Stimulated activated CD8-positive, alpha-beta memory T cell treated with anti-CD3 and anti-CD28 coated beads, Interleukin-15, amount 100 ng/mL, for 4 hours (primary cell): ENCODE measurements at places on chromosomes 6 and 20.

DNA sequence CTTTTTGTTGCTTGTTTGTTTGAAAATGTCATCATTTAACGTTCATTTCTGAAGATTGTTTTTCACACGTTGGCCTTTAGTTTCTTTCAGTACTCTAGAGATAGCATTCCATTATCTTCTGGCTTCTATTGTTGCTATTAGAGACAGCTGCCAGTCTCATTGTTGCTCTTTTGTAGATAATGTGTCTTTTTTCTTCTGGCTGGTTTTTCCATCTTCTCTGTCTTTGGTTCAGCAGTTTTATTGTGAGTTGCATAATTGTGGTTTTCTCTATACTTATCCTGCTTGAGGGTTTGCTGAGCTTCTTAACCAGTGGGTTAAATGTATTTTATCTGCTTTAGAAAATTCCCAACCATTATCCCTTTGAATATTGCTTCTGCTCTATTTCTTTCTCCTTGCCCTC is 23.2 kb upstream of the AIG1 start:
- no peak for DNase-seq

DNA sequence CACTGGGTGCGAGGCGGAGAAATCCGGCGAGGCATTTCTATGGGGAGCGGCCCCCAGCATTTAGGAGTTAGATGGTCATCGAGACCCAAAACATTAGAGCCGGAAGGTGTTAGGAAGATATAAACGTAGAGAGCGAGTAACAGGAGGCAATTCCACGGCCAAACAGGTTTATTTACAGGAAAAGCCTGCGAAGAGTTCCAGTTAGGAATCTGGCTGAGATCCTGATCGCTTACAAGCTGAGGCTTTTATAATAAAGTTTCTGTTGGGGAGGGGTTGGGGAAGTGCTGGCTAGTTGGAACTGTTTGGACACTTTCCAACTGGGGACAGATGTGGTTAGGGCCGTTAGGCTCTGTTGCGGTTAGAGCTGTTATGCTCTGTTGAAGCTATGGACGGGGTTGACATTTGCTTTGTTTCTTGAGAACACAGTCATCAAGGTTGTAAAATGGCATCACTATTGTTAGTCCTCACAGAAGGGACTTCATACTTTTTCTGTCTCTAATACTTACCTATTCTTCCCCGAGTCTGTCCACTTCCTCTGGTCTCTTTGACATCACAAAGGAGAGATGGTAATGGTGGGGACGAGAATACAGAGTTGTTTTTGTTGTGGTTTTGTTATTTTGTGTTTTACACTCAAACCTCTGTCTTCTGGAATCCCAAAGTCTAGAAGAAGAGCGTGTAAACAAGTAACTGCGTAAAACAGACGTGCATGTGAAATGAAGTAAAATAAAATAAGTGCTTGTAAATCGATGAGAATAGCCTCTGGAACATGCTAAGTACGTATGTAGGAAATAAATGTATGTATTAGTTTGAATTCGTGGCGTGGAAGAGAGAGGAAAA is 554 bp upstream of the ZSCAN31 start:
- DNase-seq, result no peak

DNA sequence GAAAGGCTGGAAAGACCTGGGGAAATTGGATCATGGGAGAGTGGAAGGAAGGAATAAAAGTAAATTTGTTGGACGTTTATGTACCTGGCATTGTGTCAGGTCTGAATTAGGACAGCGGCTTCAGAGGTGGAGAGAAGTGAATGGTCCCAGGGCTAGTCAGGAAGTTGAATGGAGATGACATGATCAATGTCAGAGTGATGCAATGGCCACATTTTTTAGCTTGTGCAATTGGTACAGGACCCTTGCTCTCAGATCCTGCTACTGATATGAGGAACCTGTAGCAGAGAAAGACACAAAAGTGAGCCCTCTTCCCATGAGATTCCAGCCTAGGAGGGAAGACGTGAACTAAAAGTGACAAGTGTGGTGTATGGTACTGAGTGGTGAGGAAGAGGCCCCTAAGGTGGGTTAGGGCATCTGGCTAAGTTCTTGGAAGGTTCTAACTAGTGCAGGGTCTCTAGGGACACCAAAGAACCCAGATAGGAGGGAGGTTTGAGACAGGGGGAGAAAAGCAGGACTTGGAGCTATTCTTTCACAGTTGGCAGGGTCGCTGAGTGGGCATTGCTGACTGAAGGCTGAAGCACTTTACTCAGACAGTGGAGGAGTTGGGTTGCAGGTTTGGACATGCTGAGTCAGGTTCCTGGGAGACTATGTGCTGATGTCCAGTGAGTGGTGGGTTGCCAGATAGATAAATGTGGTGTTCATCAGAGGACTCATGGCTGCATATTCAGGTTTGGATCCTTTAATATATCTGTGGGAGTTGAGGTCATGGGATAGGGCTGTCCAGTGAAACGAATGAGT is 266.1 kb upstream of the RNF24 start:
- DNase-seq, result no peak

DNA sequence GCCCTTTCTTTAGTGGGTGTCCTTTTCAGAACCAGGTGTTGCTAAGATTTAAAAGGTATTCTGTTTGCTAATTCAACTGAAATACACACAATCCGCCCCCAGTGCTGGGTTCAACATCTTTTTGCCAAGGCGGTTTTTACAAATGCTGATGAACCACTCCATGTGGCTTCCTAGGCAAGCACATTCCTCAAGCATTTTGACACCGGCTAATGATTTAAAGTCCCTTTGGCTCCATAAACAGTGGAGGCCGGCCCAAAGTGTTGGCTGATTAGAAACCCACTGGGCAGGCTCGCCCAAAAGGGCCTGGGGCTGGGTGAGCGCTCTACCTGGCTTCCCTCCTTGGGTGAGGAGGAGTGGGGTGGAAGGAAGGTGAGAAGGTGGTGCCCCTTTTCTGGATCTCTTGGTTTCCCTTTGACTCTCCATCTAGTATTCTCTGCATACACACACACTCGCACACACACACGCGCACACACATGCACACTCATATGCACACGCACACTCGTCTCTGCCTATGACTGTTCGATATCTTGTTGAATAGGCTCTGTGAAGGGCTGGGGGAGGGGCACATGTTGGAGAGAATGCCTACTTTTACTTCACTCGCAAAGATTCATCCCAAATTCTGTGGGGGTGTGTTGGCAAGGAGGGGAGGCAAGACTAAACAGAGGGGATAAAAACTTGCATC is 66.7 kb upstream of the ARMC2 start:
- no peak for DNase-seq

DNA sequence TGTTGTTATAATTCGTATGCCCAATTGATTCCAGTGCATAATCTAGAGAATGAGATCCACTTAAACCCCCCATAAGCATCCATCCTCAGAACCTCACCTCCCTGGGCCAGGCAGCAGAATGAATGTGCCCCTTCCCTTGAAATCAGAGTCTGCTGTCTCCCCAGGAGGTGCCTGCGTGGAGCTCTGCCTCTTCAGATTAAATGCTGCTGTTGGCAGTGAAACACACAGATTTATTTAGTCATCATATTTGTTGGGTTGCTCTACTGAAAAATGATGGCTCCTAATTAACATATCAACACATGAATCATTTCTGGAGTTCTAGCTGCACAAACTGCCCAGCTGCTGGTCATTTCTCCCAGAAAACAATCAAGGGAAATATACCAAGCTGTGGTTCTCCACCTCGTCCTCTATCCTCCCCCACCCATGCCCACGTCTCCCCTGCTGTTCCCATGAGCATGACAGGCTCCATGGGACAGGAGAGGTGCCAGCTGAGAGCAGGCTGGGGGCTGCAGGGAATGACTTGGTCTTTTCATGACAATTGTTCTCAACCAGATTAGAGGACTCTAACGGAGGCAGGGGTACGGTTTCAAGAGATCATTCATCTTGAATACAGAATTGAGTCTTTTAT is 633.1 kb downstream of the CDH26 start:
- no peak for DNase-seq

GRCh38 chr6:85469276-85470022 is 19.6 kb downstream of the NT5E start:
- no peak for DNase-seq

DNA sequence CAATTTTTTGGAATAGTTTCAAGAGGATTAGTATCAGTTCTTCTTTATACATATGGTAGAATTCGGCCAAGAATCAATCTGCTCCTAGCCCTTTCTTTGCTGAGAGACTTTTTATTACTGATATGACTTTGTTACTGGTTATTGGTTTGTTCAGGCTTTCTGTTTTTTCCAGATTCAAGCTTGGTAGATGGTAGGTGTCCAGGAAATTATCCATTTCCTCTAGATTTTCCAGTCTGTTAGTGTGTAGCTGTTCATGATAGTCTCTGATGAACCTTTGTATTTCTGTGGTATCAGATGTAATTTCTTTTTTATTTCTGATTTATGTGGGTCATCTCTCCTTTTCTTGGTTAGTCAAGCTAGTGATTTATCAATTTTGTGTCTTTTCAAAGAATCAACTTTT is 167.6 kb downstream of the GMDS start:
- no peak for DNase-seq

DNA sequence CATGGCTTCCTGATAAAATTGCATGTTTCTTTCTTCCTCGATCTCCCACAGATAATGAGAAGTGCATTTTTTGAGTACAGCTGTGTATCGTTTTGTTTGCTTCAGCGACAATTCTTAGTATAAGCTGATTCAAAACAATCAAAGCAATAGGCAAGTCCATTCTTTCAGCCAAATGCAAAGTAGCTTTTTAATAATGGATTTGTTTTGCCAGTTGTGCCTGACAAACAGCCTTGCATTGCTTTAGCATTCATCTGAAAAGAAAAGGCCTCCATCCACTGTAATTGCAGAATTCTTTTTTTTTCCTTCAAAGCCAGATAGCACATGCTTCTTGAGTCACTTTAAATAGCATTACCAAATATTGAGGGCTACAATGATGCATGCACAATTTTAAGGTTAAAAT is 32.0 kb downstream of the TTLL2 start:
- no peak for DNase-seq

GRCh38 chr20:25099601-25100140 is 17.7 kb upstream of the VSX1 start:
- no peak for DNase-seq

DNA sequence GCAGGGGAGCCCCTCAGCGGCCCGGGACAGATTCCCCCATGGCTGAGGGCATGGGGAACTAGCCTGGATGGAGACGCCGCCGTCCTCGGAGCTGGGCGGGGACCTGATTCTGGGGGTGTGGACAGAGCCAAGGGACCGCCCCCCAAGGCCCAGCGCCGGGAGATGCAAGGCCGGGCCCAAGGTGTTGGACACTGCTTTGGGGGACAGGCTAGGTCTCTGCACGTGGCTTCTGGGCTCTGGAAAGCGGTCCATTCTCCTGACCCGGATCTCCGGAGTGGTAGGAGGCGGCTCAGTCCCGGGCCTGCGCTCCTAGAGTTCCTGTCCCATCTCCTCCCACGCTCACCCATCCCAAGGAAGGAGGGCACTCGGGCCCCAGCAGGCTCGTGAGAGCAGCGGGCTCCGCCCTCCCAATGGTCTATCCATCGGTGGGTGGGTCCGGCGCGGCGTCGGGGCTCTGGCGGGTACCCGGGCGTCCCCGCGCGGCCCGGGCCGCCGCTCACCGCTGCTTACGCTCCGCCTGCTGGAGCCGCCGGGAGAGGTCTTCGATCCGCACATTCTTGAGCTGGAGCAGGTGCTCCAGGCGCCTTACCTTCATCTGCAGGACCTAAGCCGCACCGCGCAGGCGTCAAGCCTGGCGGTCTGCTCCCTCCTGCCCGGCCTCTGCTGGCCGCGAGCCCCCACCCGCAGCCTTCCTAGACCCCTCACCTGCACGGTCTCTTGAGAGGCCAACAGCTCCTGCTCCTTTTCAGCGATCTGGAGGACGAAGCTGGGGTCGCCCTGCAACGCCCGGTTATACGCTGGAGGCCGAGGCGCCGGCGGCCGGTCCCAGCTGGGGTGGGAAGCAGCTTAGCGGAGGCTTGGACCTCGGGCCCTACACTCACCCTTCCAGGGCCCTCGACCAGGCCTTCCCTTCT is 3.3 kb downstream of the SPEF1 start:
- DNase-seq, result no peak

DNA sequence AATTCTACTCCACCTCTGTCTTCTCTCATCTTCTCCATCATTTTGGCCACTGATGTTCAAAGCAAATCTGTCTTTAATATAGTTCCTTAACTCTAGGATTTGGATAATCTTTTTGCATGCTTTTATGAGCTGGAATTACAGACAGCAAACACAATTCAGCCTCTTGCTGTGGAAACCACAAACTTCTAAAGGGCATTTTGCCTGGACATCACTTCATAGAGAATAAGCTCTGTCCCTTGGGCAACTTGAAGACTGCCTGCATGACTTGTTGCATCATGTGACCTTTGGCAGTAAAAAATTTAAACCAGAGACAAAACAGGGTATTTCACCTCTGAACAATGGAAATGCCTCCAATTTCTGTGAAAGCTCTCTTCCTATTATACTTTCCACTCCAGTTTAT is 74.1 kb upstream of the HDDC2 start:
- DNase-seq, result no peak

GRCh38 chr20:47847884-47848485 is 62.7 kb upstream of the SULF2 start:
- DNase-seq, result no peak

- no peak for DNase-seq
Measured at GRCh38 chr6:32234934-32235333, 11.1 kb upstream of the NOTCH4 start.

DNA sequence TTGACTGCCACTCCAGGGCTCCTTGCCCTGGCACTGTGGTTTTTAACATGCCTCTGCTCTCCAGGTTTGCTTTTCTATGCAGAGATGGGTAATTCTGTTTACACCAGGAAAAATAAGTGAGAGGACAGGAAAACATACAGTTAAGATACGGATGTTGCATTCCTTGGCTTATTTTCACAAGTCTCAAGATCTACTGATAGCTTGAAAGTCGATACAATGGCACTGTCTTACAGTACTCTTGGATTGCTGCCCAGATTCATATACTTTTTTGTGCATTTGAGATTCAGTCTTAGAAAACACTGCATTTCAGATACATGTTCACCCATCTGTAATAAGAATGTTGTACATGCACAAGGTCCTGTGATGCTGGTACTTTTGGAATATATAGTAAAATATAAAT is 159.6 kb upstream of the FLRT3 start:
- no peak for DNase-seq

DNA sequence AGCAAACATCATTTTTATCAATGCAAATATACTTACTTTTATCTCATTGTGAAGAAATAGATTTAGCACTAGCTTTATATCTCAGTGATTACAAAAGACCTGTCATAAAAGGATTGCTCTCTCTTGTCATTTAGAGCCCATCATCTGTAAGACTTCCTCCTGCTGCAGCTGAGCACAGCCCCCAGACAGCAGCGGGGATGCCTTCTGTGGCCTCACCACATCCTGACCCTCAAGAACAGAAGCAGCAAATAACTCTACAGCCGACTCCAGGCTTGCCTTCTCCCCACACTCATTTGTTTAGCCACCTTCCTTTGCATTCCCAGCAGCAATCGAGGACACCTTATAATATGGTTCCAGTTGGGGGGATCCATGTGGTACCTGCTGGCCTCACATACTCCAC is 127.0 kb upstream of the EDN1 start:
- DNase-seq, result no peak

DNA sequence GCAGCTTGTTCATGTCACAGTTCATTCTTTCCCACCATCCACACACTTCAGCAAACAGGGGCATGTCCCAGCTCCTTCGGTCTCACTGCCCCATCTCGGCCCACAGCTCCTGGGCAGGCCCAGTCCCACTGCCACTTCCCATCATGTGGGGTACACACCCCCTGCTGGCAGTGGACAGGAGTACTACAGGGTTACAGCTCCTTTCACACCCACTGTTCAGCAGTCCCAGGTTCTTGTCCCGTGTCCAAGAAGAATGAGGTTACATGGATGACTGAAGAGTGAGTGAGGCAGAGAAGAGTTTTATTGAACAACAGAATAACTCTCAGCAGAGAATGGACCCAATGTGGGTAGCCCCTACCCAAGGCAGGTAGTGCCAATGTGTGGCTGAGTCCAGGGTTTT is 77.8 kb upstream of the SMLR1 start:
- no peak for DNase-seq

- no peak for DNase-seq
Measured at GRCh38 chr6:168302534-168302933, 17.0 kb downstream of the DACT2 start.
